ENCODE measurements at places on chromosomes 16 and 17.

DNA sequence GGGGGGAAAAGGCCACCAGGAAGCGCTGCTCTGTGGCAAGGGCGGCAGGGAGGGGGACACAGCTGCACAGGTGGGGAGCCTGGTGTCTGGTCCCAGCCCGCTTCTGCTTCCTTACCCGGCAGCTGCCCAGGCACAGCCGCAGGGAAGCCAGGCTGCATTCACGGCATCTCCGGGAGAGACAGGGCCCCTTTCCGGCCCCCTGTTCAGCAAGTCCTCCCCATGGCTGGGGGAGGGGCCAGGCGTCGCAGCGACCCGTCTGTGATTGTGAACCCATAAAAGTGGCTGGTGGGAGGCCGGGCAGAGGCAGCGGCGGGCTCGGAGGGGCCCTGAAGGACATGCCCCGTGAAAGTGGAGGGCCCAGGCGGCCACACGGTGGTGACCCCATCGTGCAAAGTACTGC lies 28.7 kb downstream of the SOX8 start:
- DNase-seq, result no peak

DNA sequence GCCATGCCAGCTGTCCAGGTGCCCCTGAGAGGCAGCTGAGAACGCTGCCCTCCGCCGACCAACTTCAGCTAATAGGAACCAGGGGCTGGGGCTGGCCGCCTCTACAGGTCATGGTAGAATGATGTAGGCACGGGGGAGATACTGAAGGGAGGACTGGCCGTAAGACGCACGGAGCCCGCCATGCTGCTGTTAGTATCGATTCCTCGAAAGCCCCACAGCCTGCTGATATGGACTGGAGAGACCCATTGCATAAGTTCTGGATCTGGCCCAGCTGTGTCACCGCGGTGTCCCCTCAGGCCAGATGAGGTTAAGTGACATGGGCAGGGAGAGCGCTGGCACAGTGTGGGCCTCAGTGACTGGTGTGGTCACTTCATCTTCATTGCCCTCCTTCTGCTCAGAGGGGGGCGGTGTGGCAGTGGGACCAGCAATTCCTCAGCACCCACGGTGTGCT lies 75.6 kb downstream of the AMFR start:
- no peak for DNase-seq

DNA sequence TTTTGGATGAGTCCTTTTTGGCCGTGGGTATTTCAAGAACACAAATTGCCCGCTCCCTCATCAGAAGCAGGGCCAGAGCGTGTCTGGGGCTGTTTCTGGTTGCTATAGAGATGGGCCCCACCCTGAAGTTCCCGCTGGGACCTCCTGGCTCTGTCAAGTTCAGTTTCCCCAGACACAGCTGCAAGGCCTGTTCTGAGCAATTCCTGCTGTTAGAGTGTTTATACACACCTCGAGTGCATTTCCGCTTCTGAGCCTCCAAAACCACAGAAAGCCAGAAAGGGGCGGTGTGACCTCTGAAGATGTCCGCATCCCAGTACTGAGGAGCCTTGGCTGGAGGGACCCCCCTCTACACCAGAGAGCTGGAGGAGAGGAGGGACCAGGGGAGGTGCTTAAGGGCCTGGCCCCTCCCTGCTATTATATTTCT lies 9.3 kb upstream of the WBP2 start:
- DNase-seq, result peak; percentile 93

- DNase-seq, result no peak
Observed at GRCh38 chr17:56786989-56787482, 46.7 kb downstream of the C17orf67 start.

GRCh38 chr16:28865722-28866453 lies 2.2 kb downstream of the SH2B1 start:
- DNase-seq, result no peak

Measured in osteocyte (in vitro differentiated cells).